ENCODE measurements at places on chromosomes 6 and 20.

DNA sequence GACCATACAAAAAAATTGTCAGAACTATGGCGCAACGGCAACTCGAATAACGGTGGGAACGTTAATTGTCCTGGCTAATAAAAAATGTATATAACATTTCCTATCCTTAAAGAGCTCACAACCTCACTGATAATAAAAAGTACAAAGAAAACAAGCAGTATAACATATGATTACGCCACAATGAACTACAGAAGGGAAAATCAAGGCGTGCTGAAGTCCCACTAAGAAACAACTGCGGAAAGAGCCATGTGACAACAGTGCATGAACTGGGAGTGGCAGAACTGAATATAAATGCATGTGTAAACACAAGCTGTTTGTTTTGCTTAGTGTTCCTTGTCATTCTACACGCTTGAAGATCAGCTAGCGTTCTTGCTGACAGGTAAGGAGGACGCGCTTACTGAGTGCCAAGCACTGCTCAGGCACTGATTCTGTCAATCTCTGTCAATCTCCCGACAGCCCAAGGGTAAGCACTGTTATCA lies 466 bp upstream of the PSMB1 start:
- DNase-seq = no peak

GRCh38 chr6:110738899-110739365 lies 76.3 kb downstream of the CDK19 start:
- no peak for DNase-seq

DNA sequence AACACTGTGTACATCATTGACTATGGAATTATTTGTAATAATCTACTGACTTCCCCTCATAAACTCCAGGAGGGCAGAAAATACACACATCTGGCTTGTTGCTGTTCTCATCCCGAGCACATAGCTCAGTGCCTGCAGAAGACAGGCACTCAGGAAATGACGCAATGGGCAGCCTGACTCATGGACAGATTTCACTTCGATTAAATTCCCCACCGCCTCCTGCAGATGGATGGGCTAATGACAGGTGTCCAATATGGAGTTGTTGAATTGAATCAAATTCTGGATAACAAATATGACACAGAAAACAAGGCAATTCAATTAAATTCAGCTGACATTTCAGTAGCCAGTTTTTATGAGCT lies 9.1 kb downstream of the ANKRD60 start:
- DNase-seq = no peak

DNA sequence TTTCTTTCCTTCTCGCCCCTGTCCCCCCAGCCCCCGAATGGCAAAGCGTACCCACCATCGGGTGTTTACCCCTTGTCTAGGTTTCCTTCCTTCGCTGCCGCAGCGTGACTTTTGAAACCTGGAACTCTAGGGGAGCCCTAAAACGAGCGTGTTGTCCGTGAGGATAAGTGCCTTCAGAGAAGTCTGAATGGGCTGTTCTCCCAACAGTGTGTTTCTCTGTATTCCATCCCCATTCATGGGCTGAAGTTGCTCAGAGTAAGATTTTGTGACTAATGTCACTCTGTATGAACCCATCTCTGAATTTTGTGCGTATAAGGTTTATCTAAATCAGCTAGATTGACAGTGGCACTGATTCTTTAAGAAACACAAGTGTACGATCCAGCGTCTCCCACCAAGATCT lies 949 bp downstream of the MACROD2 start:
- peak; percentile 65 for DNase-seq

DNA sequence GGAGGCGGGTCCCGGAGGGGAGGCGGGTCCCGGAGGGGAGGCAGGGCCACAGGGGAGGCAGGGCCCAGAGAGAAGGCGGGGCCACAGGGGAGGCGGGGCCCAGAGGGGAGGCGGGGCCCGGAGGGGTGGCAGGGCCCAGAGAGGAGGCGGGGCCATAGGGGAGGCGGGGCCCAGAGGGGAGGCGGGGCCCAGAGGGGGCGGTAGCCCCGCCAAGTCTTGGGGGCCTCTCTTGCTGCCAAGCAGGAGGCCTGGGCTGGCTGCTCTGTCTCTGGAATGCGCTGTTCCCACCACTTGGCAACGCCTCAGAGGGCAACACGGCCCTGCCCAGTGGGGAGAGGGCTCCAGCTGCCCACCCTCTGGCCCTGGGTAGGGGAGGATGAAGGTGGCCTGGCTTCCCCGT lies 80.5 kb downstream of the YTHDF1 start:
- DNase-seq = no peak

DNA sequence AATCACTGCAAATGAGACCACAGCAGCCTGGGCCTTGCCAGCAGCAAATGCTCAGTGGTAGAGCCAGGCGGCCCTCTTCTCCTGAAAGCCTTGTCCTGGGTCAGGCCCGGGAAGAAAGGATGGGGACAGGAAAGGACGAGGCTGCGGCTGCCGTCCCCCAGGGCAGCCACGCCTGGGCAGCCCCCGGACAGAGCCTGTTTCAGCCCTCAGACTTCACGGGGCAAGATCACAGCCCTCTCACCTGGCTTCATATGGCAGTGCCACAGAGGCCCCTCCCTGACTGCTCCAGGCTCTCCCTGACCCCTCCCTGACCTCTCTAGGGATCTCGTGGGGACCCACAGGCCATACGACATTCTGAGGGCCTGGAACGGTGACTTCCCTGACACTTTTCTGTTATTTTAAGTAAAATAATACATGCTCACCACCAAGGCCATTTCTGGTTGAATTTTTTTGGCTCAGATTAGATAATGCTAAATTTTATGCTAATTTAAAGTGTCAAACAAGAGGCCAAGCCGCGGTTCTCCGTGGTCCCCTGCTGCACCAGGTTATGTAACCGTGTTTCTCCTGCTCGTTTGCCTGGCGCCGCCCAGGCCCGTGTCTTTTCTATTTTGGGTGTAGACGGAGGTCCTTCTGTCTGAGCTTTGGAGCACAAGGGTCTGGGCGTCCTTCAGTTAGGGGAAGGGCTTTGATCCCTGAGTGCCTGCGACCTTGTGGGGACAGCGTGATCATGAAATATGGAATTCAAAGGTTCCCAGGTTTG lies 59.9 kb upstream of the BHLHE23 start:
- DNase-seq = no peak

- DNase-seq = peak; percentile 76
Measured at GRCh38 chr6:119140196-119141140, 62.0 kb upstream of the FAM184A start.

GRCh38 chr20:60011512-60012507 lies 53.6 kb downstream of the CDH26 start:
- DNase-seq = peak; percentile 63

GRCh38 chr20:2798814-2799213 lies 1.6 kb downstream of the CPXM1 start:
- DNase-seq = no peak

- DNase-seq = no peak
Measured at GRCh38 chr6:11608600-11609323, 71.2 kb downstream of the TMEM170B start.

- no peak for DNase-seq
Measured at GRCh38 chr6:31572041-31572911, at the start of gene LTA. Gene LTA (plus strand): TSS chr6:31572289. CDS start chr6:31572743, 454 bp downstream.

DNA sequence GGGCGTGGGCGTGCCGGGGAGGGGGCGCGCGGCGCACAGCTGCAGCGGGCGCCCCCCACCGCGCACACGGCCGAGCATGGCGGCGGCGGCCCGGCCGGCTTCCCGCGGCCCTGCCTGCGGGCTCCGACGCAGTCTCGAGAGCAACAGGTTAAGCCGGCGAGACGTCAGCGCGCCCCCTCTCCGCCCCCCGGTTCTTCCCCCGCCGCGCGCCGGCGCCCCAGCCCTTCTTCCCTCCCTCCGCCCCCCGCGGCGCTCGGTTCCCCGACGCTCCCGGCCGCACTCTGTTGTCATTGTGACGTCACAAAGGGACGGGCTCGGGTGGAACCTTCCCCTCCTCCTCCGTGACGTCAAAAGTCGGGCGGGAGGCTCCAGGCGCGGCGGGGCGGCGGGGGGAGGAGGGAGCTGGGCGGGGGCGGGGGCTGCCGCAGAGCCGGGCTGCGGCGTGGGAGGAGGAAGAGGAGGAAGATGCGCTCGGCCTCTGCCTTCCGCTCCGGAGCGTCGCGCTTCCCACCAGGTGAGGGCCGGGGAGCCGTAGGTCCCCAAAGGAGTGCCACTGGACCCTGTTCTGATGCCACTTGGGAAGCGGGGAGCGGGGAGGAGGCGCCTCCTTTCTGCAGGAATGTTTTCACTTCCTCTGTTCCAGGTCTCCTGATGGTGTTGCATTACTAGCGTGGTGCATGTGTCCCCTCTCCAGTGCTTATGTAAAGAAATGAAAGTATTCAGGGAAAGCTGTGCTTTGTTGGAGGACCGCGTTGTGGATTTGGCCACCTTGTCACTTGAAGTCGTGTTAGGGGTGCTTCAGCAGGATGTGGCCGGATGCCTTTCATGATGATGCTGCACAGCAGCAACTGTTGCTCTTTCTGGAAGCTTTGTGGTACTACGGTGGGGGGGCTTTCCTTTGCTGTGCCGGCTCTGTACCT lies 2.8 kb downstream of the JARID2 start:
- DNase-seq = peak; percentile 98

DNA sequence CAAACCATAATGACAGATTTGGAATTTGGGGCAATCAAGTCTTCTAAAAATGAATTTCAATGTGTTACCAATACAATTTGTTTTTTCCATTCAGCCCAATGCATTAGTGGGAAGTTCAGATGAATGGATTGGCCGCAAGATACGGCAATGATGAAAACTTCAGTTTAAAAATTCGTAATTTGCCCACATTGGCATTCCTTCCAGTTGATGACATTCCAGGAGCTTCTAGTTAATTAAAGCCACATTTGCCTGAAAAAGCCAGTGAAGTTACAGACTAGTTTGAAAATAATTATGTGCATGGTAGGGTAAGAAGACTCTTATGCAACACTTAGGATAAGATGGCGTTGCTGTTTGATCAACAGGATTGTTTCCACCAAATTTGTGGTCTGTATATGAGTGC lies 46.2 kb downstream of the NHLRC1 start:
- no peak for DNase-seq

- peak; percentile 58 for DNase-seq
Measured at GRCh38 chr6:35601331-35602132, 87.2 kb downstream of the FKBP5 start.

DNA sequence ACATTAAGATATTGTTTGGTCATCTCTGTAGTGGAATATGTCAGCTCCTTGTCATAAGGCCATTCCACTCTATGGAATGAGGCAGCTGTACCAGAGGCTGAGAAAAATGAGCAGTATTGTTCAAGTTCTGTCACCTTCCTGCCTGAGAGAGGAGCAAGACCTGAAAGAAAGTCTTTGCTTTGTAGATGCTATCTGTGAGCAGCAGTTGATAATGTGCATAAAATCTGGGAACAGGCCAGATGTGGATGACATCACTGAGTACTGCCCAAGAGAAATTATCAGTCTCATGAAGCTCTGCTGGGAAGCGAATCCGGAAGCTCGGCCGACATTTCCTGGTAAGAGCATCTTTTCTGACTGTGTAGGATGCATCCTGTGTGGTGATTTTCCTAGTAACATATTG lies 16.8 kb downstream of the RIPK1 start:
- DNase-seq = no peak

DNA sequence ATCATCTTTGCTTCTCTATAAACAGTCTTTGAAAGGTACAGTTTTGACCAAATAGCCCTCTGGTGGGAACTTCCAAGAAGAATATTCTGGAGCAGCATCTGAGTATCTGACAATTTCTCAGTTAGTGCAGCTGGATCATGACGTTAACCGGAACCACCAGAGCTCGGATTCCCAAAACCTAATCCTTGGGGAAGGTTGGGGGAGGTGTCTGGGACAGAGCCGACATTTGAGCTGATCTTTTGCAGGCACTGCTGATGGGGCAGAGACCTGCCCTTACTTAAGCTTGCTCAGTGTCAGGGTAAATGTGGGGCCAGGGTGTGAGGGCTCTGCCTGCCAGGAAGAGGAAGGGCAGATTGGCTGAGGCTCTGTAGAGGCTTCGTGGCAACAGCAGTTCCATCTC lies 416.6 kb downstream of the DHX35 start:
- no peak for DNase-seq

DNA sequence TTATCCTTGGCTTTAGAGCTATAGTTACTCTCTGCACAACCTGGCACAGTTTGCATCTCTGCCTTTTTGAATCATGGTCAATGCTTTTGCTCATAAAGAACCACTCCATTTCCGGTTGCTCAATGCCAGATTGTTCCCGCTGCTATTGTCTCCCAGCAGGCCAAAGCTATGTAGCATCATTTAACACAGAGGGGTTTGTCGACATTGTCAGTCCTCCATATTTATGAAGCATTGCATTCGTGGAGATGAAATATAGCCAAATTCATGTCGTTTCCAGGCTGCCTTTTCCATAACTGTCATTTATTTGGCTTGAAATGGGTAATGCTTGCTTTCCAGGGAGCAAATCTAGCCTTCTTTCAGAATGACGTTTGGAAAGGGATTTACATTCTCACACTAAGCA lies 598.8 kb downstream of the EPHA7 start:
- DNase-seq = no peak
